ENCODE measurements at places on chromosomes 1 and 21. TPM values are rescaled to one million over a fixed set of nuclear protein-coding genes. Genes with fewer than 3 reads are reported as not detected.

EVA1B gene
- 25.7 TPM for total RNA-seq

DNA sequence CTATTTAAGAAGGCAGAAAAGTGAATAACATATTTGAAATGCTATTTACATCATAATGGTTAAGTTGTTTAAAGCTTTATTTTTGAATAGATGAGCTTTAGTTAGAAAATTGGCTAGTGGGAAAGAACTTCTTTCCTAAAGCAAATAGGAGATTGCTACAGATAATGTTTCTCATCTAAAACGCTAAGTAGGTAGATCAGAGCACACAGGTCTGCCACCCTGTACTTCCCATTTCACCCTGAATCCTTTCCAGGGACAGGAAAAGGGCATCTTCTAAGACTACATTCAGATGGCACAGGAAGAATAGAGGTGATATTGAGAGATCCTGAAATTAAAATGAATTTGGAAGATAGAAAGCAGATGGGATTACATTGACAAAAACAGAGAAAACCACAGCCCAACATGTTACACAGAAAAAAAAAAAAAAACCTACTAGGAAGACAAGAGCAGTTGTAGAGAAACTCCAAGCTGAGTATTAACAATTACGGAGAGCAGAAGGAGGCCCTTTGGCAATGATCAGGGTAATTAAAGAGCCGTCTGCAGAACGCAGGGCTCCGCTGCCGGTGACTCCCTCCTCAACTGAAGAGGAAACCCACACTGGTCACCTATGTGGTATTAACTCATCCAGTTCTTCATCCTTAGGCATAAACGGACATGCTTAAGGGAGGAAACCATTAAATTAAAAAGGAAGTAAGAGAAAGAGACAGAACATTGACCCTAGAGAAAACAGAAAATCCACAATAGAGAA, 53.6 kb upstream of the MAP10 start:
- DNase-seq = peak; percentile 21

DNA sequence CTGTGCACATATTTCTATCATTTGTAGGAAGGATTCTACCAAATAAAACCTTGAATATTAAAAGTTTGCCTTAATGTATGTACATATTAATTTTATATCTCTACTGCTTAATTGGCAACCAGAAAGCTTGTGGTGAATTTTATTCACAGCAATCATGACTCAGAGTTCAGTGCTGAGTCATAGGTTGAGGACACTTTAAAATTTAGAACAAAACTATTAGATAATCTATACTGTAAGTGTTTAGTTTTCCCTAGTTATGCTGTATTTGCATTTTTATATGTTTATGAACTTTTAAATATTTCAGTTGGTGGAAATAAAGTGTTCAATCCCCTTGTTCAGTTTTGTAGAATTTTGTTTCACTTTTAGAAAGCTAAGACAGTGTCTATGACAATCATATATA, 841.5 kb downstream of the KCNT2 start:
- no peak for DNase-seq

C1orf159 gene
- 3.8 TPM for total RNA-seq

DNA sequence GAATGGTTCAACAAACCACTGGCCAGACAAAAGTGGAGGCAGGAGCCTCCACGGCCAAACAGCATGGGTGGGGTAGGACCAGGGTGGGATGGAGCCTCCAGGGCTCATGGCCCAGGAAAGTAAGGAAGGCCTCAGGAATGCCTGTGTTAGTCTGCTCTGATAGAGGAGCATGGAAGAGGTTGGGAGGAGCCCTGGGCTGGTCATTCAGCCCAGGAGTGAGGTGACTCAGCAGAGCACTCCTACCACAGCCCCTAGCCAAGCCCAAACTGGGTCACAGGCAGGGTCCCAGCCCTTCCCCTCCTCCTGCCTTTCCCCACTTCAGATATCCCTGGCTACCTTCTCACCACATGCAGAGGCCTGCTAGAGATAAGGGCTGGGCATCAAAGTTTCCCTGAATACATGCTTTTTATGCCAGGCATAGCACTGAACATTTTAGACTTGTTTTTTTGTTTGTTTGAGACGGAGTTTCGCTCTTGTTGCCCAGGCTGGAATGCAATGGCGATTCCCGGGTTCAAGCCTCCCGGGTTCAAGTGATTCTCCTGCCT, 3.1 kb upstream of the SHISA4 start:
- no peak for DNase-seq

DNA sequence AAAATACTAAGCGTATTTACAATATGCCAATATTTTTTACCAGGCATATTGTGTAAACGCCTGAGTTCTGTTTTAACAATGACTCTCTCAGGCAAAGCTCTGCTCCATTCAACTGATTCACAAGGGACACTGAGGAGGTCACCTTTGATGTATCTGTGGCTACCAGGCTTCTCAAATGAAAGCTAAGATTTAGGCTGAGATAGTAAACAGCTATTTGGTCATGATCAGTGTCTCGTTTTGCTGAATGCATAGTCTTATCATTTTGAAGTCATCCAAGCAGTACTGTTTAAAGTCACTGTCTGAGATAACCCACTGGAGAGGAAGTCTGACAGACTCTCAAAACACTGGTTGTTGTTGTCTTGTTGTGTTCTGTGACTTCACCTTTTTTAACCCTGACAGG, 13.7 kb upstream of the PLPPR5 start:
- DNase-seq = no peak

MYOC gene
- total RNA-seq = 0.92 TPM
